HCT116 (cell line): ENCODE measurements at places on chromosomes 4 and X. TPM values are rescaled to one million over a fixed set of nuclear protein-coding genes. Genes with fewer than 3 reads are reported as not detected.

Gene RNF212
- not detected for total RNA-seq

GRCh38 chr4:81632581-81633299 lies 161.0 kb upstream of the RASGEF1B start:
- no peak overlapping the region for H3K4me3 ChIP-seq
- peaks cover 5% of the 10 kb centered on the region; the same call in 1 of the 2 replicates for H3K27me3 ChIP-seq
- H3K27ac ChIP-seq, result no peak overlapping the region
- DNase-seq, result no peak
- no peaks in the 10 kb centered on the region for H3K36me3 ChIP-seq

DNA sequence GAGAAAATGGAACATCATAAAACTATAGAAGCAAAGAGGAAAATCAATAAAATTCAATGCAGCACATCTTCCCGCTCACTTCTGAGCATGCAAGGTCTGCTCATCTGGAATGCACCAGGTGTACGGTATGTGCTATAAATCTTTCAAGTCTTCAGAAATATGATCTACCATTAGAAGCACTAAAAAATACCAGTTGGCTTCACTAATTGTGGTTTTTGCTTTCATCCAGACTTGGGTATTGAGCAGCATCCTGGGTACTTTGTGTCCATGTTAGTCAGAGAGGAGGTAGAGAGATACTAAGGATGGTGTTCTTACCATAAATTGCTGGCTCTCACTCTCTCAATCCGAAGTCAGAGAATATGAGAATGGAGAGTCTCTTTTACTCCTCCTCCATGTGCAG lies 477.1 kb downstream of the PPARGC1A start:
- H3K36me3 ChIP-seq, result no peaks in the 10 kb centered on the region
- H3K4me1 ChIP-seq, result no peaks in the 10 kb centered on the region
- DNase-seq, result no peak

GRCh38 chr4:121669163-121669550 lies 27.6 kb downstream of the ANXA5 start:
- no peak for DNase-seq
- no peaks in the 10 kb centered on the region for H3K27me3 ChIP-seq
- peaks cover 26% of the 10 kb centered on the region; the same call in 1 of the 2 replicates for H3K36me3 ChIP-seq
- no peak overlapping the region for H3K4me3 ChIP-seq

- no peak overlapping the region for H3K4me3 ChIP-seq
- H3K27me3 ChIP-seq, result no peaks in the 10 kb centered on the region
- H3K36me3 ChIP-seq, result no peaks in the 10 kb centered on the region
- H3K4me1 ChIP-seq, result no peaks in the 10 kb centered on the region
- DNase-seq, result no peak
Measured at GRCh38 chr4:86006057-86006456, 353.8 kb downstream of the MAPK10 start.

- DNase-seq, result no peak
- no peak overlapping the region for H3K27ac ChIP-seq
- no peak overlapping the region for H3K4me3 ChIP-seq
- no peaks in the 10 kb centered on the region for H3K36me3 ChIP-seq
- H3K27me3 ChIP-seq, result peaks cover 50% of the 10 kb centered on the region
Measured at GRCh38 chr4:16827045-16827444, 71.4 kb downstream of the LDB2 start.

DNA sequence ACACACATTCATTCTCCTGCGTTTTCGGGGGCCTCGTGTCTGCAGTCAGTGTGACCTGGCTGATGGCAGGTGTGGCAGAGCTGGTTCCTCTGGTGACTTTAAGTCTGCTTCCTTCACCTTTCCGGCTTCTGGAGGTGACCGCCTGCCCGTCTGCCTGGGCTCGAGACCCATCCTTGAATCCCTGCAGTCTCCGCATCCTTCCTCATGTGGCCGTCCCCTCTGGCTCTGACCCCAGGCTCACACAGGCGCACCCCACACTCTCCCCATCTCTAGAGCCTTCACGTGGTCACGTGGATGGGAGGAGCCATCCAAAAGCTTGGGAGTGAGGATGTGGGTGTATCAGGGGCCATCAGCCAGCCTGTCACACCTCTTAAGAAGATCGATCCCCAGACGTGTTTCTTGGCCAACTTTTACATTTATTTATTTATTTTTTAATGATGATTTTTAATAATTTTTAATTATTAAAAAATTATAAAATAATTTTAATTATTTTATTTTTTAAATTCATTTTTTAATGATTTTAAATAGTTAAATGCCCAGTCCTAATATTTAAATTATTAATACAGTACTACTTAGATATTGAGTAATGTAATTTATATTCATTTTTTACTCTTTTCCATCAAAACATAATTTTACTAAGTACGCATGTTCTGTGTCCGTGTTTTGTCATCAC lies 20.9 kb downstream of the RGS12 start:
- H3K4me3 ChIP-seq, result no peak overlapping the region
- no peak for DNase-seq
- no peak overlapping the region for H3K27ac ChIP-seq
- no peaks in the 10 kb centered on the region for H3K36me3 ChIP-seq
- H3K4me1 ChIP-seq, result no peaks in the 10 kb centered on the region

DNA sequence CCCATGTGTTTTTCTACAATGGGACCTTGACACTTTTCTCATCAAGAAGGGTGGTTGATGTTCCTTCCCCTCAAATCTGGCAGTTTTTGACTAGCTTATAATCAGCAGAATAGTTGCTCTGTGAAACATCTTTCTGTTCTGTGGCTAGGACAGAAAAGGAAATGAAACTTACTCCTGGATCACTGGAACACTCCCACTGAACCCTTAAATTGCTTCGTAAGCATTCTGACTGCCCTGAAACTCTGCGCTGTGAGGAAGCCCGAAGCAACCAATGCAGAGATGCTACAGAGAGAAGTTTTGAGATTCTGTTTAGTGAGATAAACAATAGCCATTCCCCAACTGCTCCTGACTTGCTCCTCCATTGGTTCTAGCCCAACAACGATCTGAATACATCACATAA lies 602.2 kb downstream of the CENPC start:
- no peaks in the 10 kb centered on the region for H3K27me3 ChIP-seq
- no peak overlapping the region for H3K27ac ChIP-seq
- no peak for DNase-seq
- no peak overlapping the region for H3K4me3 ChIP-seq

DNA sequence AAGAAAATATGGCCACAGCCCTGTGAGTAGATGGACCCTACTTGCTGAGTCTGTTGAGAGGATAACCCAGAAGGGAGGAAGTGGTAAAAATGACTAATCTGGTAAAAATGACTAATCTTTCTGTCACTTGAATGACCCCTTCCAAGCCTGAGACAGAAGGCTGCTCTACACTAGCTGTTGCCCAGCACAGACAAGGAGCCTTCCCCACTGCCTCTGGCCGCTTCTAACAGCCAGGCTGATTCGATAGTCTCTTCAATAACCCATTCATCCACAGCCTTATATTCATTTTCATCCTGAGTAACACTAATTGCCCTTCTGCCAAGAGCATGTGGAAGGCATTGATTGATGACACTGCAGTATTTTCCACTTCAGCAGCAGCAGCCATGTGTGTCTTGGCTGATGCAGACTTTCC lies 18.4 kb downstream of the MAGEB17 start:
- peak; percentile 54 for DNase-seq
- H3K27ac ChIP-seq, result peak overlapping the region; percentile 5
- H3K27me3 ChIP-seq, result no peaks in the 10 kb centered on the region
- H3K36me3 ChIP-seq, result no peaks in the 10 kb centered on the region
